Tongue (tissue), 3 donors: ENCODE measurements at places on chromosomes 5 and 9. TPM values are rescaled to one million over a fixed set of nuclear protein-coding genes. Genes with fewer than 3 reads are reported as not detected.

GRCh38 chr5:33316773-33317172 is 124.0 kb upstream of the TARS1 start:
- DNase-seq, result no peak

GRCh38 chr9:96187151-96187555 is 114.8 kb downstream of the HSD17B3 start:
- DNase-seq, result no peak

GRCh38 chr5:76165711-76166374 is 82.7 kb downstream of the SV2C start:
- no peak for DNase-seq

GRCh38 chr5:176854164-176854563 is 43.8 kb downstream of the UNC5A start:
- DNase-seq, result no peak

DNA sequence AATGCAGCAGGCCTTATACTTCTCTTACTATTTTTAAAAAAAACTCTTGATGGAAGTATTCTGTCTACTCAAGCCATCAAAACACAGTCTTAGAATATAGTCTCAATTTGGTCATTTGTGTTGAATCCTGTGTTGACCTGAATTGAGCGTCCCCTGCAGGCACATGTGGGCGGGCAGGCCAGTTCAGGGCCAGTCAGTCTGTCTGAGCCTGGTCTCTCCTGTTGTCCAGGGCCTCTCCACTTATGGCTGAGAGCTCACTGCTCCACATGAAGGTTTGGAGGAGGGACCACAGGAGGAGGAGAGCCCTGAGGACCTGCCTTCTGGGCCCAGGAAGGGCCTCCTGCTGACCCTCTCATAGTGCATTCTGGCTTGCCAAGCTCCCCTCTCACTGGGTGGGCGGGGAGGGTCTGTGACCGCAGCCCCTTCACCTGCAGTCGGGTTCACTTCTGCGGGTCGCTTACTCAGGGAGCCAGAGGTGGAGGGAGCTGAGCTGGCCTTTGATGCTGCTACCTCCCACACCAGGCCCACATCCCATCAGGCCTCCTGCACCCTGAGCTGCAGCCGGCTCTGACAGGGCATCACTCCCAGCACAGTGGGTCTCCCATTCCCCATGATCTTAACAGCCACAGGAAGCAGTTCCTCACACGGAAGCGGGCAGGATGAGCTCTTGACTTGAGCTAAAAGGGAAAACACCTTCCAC is 178.2 kb upstream of the S1PR3 start:
- DNase-seq, result no peak

- no peak for DNase-seq
These were observed 512.1 kb upstream of the MEF2C start for GRCh38 chr5:89395111-89395510.

- no peak for DNase-seq
These were observed 136.3 kb upstream of the ASTN2 start for GRCh38 chr9:117551171-117551570.

DNA sequence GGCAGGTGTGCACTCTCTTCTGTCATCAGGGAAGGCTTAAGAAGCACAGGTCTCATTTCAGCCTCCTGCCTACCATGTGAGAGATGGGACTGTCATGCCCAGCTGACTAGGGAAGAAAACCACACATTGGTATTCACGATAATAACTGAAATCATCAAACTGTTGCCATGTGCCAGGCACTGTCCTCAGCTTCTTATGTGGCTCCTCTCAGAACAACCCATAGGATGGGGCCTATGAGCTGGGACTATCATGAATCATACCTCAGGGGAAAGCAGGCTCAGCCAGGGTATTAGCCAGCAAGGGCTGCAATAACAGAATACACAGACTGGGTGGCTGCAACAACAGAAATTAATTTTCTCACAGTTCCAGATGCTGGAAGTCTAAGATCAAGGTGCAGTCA is 3.3 kb downstream of the AFAP1L1 start:
- DNase-seq, result no peak

GRCh38 chr9:19416143-19416542 is 7.3 kb downstream of the ACER2 start:
- no peak for DNase-seq

DNA sequence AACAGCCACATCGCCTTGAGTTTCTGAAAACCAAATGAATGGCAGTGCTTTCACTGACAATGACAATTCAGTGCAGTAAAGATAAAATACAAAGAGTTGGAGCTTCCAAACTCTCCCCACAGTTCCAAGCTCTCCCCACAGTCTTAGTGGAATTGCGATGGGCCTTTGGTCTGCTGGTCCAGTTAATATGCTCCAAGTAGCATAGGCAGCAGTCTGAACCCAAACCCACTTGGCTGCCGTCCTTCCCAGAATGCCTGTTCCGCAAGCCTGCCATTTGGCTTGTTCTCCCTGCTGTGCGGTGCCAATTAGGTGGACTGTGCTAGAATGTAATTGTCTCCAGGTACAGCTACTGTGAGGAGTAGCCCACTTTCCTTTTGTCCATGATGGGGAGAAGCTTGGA is 250.1 kb downstream of the GOLPH3 start:
- no peak for DNase-seq

- DNase-seq, result no peak
These were observed 41.4 kb upstream of the DAB2IP start for GRCh38 chr9:121609822-121610637.

DNA sequence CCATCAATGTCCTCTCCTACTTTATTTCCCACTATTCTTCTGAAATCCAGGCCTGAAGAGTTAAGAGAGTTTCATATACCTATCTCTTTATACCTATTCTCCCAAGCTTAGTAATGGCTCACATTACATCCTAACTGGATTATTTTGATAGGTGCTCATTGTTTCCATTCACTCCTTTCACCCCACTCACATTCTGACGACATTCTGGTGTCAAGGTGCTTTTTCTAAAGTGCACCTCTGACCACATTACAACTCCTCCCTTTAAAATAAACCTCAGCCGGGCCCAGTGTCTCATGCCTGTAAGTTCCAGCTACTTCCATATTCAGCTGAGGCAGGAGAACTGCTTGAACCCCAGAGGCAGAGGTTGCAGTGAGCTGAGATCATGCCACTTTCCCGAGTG is 417.1 kb downstream of the BNC2 start:
- DNase-seq, result no peak

DNA sequence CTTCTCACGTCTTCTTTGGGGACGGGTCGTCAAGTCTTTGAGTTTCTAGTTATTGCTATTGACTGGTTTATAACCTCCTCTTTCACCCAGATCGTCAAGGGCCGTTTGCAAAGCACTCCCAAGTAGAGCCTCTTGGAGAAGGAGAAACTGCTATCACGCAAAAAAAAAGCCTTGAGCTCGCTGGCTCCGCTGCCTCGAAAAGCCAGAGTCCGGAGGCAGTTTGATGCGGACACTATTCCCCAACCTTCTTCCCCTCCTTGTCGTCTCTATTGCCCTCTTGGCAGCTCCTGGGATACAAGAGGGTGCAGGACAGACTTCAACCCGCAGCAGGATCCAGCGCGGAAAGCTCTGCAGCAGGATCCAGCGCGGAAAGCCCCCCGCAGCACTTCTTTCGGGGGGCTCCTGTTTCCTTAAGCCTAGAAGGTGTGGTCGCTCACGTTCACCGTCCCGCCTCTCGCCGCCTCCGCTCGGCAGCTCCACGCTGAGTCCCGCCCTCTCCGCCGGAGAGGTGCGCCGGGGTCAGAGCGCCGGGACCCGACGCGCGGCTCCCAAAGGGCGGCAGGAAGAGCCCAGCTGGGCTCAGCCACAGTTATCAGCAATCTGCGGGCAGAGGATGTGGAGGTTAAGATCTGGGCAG is at the start of gene PCDHAC1:
PCDHAC1 (plus strand) TSS at position 494 of the 637 bp plus-strand sequence. CDS start 594 bp downstream, outside the sequence.
- peak; percentile 0 for DNase-seq

DNA sequence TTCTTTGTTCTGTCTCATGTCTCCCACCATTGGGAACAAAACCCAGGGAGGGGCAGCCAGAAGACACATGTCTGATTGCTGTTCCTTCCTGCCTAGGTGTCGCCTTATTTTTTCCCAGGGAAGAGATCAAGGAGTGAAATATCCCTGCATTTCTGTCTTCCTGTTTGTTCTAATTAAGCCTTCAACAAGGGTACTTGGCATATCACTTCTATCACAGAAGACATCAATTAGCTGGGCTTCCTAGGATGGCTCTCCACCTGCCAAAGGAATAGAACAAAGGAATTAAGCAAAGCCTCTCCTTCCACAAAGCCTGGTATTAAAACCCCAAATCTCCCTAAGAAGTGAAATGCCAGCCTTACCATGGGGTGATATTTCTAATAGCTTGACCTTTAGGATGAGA is 299.5 kb upstream of the CD180 start:
- DNase-seq, result no peak

DNA sequence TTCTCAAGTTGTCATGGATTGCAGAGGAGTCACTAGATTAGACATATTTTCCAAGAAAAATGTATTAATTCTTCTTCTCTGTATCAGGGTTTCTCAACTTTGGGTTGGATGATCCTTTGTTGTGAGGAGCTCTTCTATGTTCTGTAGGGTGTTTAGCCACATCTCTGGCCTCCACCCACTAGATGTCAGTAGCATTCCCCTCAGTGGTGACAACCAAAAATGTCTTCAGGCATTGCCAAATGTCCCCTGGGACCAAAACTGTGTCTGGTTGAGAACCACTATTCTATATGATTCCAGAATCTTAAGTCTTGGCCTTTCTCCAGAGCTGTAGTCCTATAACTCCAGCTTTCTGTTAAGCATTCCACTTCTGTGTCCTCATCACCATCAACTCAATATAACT is 220.9 kb downstream of the KIAA0825 start:
- DNase-seq, result no peak

DNA sequence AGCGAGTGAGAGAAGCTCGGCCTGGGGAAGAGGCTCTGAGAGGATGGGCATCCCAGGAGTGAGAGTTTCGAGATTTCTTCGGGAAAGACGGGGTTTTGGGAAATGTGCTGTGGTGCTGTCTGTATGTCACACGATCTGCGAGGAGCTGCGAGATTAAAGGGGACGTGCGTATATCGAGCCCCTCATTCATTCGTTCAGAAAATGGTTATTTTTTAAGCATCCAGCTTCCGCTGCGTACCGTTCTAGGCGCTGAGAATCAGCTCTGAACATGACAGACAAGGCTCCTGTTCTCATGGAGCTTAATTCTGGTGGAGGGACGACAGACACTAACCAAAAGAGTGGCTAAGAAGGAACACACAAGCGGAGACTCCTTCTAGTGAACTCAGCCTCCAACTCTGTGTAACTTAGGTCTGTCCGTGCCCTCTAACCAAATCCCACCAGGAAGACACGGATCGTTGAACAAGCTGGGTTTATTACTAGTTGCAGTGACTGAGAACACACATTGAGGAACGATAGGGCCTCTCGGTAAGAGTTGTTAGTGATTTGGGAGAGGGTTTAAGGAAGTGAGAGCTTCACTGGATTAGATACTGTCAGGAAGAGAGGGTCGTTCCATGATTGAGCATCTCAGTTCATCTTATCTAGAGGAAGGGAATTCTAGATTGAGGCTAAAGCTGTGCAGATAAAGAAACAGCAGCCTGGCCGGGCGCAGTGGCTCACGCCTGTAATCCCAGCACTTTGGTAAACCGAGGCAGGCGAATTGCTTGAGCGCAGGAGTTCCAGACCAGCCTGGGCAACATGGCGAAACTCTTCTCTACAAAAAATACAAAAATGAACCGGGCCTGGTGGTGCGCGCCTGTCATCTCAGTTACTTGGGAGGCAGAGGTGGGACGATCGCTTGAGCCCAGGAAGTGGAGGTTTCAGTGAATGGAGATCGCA is 1.0 kb upstream of the FBXW11 start:
- DNase-seq, result no peak

GRCh38 chr5:36648426-36648825 is 42.0 kb downstream of the SLC1A3 start:
- no peak for DNase-seq

GRCh38 chr9:129432297-129433154 is 188.4 kb downstream of the C9orf50 start:
- no peak for DNase-seq

DNA sequence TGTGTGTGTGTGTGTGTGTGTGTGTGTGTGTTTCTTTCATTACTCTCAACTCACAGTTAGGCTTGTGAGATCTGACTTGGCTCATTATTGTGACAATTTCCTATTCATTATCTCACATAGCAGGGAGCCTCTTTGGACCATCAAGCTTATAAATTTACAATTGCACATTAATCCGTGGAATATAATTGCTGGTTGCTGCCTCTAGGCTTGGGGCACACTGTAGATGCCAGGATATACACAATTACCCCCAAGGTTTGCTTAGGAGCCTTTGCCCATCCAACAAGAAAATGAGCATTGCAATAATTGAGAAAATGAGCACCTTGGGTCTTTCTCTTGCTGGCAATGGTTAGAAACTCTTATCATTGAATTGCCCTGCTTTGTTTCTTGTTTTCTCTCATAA is 161.6 kb upstream of the DMRTA1 start:
- DNase-seq, result no peak

DNA sequence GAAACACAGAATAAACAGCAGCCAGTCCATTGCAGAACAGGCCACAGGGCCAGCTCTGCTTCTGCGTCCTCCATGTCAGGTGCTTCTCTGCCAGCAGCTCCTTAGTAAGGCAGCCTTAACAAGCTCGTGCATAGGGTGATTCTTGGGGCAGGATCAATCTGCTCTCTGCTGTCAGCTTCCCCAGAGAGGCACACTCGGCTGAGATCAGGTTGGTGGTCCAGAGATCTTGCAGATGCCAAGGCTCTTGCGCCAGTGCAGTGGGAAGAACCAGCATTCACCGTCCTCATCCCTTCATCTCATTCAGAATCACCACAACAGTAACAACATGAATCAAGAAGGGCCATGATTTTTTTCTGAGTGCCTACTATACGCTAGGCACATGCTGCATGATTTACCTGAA is 49.0 kb upstream of the ALDH1B1 start:
- no peak for DNase-seq

GRCh38 chr5:179164331-179165311 is 104.4 kb downstream of the ZNF354C start:
- DNase-seq, result no peak

DNA sequence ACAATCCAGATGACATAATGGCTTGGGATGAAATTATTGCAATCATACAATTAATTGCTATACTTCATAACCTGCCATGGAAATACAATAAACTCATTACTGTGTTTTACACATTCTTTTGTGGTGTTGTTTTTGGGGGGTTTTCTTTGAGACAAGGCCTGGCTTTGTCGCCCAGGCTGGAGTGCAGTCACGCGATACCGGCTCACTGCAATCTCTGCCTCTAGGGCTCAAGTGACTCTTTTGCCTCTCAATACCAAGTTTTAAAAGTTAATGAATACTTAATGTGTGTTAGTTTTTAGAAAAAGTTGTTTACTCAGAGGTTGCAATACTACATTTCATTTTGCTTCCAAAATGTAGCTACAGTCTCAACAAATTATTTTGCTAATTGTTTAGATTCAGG is 598.4 kb downstream of the CHSY3 start:
- DNase-seq, result no peak

The PDE8B gene
- total RNA-seq, result 8.9 TPM

The SPATA31A3 gene
- not detected for total RNA-seq

The KCNIP1 gene
- total RNA-seq, result 4.2 TPM

The SCAI gene
- 10.5 TPM for total RNA-seq

The GMCL2 gene
- total RNA-seq, result not detected

The HBEGF gene
- 18.6 TPM for total RNA-seq

The DMRT2 gene
- 19.1 TPM for total RNA-seq

The RABL6 gene
- 55.0 TPM for total RNA-seq

The ECSCR gene
- 7.9 TPM for total RNA-seq

The SRA1 gene
- 18.9 TPM for total RNA-seq

The MZB1 gene
- total RNA-seq, result 0.62 TPM

The SLC6A18 gene
- not detected for total RNA-seq
